ENCODE measurements at places on chromosomes 7 and 10.

DNA sequence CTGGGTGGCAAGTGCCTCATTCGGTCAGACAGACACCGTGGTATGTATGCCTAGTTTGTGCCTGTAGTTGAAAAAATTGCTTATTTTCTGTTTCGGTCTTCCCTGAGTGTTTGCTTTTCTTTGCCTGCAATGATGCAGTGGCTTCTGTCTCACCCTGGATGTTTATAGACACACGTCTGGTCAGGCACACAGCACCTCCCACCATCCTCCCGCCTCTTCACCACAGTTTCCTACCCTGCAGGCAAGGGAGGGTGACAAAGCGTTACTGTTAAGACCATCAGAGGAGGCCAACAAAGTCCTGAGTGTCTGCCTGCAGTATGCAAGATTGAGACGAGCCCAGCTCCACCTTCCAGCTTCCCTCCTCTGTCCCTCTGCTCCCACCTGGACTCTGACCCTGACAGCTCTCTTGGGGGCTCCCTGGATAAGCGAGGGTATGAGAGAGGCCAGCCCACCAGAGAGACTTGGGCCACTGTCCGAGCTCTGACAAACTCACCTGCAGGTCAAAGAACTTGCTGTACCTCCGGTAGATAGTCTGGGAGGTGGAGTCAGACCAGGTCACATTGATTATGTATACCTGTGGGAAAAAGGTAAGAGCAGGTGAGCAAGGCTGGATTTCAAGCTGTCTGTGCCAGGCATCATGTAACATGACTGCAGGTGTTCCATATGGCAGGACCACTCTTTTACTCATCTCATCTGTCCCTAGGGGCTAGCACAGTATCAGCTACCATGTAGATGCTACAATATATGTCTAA, 54.4 kb downstream of the SH3PXD2A start:
- peak; percentile 14 for DNase-seq

DNA sequence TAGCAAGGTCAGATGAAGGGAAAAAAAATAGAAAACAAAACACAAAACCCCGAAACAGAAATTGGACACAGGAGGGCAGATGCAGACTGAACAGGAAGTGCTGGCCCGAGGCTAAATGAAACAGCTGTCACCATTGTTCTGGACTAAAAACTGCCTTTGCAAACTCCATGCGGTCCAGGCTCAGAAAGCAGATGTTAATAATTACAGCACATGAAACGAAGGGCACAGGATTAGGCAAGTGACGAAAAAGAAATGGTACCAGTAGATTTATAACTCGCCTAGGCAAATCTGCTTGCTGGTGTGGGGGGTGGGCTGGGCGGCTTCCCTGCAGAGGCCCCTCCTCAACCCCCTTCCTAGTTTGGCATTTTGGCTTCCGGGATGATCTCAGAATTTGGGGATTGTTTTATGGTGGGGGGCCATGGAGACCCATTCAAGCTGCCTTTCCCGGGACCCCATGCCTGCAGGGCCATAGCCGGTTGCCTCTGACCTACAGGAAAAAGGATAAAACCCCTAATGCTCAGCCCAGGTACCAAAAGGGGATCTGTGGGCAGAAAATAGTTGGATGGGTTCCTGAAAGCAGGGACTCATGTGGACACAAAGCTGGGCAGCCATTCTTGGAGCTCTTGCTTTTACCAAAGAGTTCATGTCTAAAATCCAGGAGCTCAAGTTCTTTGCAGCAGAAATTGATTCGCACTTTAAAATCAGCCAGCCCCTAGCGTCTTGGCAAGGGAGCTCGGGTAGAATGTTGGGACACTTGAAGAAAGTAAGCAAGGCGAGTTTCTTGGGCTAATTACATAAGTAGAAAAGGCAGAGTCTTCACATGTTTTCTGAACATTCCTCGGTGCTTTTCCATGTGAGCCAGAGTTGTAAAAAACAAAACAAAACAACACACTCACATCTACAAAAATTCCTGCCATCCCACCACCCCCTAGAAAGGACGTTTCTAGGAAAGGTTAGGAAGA, 39.0 kb upstream of the EMX2 start:
- peak; percentile 33 for DNase-seq

DNA sequence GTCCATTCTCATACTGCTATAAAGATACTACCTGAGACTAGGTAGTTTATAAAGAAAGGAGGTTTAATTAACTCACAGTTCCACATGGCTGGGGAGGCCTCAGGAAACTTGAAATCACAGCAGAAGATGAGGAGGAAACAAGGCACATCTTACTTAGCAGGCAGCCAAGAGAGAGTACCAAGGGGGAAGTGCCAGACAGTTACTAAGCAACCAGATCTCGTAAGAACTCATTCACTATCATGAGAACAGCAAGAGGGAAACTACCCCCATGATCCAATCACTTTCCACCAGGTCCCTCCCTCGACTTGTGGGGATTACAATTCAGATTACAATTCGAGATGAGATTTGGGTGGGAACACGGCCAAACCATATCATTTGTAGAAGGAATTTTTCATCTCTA, 36.3 kb downstream of the NHLRC2 start:
- no peak for DNase-seq

GRCh38 chr10:104330168-104331110, 7.8 kb downstream of the ITPRIP start:
- DNase-seq, result no peak

DNA sequence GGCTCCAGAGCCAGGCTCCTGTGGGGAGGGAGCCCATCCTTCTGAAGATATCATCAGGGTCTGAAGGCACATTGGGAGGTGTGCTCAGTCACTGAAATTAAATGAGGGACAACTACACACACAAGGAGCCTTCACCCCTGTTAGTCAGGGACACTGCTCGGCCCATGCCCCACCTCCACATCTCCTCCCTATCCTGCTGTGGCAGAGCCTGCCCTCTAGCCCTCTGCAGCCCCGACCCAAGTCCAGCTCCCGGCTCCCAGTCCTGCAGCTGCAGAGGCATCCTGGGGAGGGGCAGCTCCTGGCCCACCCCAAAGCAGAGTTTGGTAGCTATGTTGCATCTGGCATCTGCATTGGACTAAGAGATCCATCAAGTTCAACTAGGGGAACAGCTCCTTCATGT, 136.3 kb downstream of the ZNF248 start:
- DNase-seq, result no peak

DNA sequence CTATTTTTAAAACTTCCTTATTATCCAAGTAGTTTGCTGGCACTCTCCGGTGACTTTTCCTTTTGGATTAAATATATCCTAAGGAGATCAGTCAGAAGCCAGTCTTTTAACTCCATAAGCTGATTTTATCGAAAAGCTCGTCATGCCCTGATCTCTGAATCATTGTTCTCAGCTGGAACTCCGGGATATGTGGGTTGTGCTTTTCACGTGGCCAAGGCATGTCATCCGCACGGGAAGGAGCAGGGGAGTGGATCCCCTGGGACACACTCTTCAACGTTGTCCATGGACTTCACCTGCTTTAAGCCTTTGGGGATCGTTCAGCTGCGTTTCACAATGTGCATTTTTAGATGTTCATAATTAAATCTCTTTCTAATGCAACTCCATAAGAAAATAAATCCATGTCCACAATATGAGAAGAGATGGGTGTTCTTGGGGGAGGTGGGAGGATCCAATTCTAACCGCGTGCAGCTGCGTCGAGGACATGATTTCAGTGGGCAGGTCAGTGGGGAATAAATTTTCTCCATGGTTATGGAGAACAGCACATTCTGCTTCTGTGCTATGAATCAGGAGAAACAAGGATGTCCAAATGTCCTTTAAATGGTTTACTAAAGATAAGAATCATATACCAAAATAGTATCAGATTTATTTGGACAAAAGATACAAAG, 229.5 kb upstream of the ADARB2 start:
- DNase-seq, result no peak

DNA sequence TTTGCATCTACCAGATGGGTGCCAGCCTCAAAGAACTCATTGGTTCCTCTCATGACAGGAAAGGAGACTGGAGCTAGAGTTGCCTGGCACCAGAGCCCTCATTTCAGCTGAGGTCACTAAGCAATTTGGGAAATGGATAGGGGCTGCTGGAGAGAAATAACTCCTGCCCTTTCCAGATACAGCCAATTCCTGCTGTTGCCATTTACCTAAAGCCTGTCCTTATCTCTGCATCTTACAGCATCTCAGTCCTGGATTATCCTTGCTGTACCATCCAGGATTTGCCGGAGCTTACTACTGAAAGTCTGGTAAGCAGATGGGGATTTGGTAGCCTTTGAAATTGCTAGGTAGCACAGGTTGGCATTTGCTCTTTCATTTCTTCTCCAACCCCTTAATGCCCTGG, 31.9 kb upstream of the SMKR1 start:
- DNase-seq, result no peak

DNA sequence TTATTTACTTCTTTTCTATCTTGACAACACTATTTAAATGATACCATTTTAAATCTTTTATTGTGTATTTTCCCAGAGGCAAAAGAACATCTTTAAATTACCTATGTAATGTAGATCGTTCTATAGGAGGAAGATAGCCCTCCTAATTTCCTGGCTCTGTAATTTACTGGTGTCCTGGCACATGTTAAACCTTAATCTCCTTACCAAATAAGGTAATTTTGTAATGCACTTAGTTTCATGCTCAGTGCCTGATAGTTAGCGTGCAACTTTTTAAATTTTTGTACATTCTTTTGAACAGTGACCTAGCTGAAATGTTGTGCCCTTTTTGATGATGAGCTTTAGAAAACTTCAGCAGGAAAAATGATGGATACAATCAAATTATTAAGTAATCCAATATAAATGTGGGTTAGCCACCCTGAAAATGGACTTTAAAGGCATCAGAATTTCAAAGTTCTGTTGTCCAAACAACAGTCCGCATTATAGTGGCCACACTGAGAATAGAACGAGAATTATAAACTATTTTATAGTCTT, 81.4 kb downstream of the ABCB5 start:
- DNase-seq, result no peak

GRCh38 chr7:12570534-12571461, at the start of gene SCIN:
Gene SCIN (plus strand): TSS chr7:12570720. CDS start chr7:12570787, 67 bp downstream.
- peak; percentile 89 for DNase-seq

DNA sequence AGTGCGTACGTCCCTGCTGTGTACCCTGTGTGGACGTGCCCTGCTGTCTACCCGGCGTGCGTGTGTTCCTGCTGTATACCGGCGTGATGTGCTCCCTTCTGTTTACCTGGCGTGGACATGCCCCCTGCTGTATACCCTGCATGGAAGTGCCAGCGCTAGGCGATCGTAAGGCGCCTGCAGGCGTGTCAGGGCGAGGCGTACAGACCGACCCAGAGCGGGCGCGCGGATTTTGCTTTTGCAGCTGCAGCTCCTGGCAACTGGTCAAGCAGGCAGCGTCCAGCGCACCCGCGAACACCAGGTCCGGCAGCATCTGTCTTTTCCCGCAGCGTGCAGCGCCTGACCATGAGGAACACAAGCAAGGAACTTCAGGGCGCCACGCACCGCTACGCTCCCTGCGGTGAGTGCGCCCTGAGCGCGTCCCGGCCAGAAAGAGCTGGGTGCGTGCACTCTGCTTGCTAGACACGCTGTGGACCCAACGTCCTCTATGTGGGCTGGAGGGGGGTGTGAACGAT, 680 bp downstream of the C7orf57 start:
- peak; percentile 24 for DNase-seq

DNA sequence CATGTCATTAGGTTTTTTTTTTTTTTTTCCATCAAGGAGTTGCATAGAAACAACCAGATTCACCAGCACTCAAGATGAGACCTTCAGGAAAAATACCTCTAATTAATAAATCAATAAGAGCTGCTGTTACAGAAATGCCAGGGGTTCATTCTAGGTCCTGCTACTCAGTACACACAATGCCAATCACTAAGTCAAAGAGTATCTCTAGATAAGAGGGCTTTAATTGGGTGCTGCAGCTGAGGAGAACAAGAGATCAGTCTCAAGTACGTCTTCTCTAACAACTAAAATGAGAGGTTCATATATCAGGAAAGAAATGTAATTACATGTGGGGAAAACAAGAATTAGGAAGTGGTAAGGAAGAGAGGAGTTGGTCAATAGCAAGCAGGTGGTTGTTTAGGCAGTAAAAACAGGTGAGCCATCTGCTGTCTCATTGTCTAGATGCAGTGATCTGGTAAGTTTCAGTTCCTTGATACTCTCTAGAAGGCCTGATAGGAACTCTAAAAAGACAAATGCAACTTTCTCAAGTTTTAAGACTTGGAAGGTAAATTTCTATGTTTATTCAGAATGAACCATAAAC, 272.9 kb upstream of the ZWINT start:
- DNase-seq, result peak; percentile 32

DNA sequence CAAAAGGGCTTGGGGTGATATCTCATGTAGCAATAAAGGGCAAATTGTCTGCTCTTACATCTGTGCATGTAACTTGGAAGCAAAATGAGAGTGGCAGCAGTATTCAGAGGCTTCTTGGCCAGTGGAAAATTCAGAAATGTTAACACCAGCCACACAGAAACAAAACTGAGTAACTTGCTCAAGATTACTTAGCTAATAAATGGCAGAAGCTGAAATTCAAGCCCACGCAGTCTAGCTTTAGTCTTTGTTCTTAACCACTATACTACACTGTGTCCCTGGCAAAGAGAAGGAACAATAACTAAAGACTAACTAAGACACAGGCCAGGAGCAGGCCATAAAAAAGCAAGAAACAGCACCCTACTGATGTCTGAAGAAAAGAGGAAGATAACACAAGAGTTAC, 185.9 kb upstream of the ASAH2 start:
- DNase-seq, result no peak

GRCh38 chr7:137836113-137836509, 10.7 kb downstream of the DGKI start:
- DNase-seq, result no peak

- no peak for DNase-seq
Observed at GRCh38 chr7:101179713-101180112, 380 bp downstream of the NAT16 start.

All from NCI-H345 (cell line).